Non-pigmented ciliary epithelial cell (primary cell): ENCODE measurements at places on chromosomes 16 and 17.

DNA sequence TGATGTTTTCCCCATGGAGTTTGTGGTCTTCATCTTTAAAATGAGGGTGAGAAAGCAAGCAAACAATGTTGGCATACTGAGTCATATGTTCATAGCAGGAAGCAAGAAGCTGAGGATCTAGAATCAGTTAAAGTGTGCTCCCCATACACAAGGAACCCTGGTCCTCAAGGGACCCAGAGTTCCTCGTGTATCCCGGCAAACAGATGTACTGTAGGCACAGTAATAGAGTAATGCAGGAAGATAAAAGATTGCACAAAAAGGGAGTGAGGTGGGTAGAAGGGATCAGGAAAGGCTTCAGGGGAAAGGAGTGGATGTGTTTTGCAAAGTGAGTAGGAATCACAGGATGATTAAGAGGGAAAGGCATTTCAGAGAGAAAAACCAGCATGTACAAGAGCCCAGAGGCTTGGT lies 412.3 kb upstream of the CDH11 start:
- no peak for DNase-seq

GRCh38 chr16:84547546-84548061 lies 43.1 kb upstream of the MEAK7 start:
- DNase-seq, result no peak

DNA sequence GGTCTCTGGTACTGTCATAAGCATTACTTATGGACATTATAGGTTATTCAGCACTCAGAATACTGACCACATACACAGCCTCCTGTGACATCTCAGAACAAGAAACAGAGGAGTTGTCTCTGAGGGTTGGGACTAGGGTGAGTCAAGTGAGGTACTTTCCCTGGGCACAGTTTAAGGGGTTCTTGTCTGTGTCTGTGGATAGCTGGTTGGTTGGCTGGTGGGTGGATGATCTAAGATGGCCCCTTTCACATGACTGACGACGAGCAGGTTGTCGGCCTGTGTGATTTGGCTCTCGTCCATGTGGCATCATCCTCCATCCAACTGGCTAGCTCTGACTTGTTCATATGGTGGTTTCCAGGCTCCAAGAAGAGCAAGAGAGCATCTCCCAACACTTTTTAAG lies 163.9 kb downstream of the PRKCB start:
- DNase-seq, result no peak

DNA sequence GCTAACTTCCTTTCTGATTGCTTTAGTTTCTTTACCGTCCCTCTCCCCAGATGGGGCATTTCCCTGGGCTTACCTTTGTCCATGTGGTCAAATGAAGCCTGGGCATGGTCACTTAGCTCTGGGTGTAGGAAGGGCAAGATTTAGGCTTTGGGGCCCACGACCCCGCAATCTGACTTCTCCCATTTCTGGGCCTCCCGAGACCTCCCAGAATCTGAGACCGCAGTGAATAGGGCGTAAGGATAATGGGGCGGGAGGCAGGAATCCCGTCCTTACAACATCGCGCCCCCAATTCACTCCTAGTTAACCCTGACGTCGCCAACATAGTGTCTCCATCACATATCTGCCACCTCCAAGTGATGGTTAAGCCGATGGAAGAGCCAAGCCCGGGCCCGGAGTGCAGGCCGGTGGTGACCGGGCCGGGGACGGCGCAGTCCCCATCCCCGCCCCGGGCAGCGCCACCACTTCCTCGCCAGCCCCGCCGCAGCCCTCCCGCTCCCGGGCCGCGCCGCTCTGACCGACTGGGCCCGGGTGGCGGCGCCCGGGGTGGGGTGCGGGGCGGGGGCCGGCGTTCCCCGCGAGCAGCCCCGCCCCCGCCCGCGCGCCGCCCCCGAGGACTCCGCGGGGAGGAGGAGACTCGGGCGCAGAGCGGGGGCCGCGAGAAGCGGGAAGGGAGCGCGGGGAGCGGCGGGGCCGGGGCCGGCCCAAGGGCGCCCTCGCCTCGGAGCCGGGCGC lies at the start of gene RHBDL3:
Gene RHBDL3 (plus strand): TSS at position 641 of the 732 bp plus-strand sequence. CDS start 358 bp downstream, outside the sequence.
- no peak for DNase-seq

GRCh38 chr17:73343739-73344454 lies 32.1 kb upstream of the CDC42EP4 start:
- DNase-seq, result no peak

DNA sequence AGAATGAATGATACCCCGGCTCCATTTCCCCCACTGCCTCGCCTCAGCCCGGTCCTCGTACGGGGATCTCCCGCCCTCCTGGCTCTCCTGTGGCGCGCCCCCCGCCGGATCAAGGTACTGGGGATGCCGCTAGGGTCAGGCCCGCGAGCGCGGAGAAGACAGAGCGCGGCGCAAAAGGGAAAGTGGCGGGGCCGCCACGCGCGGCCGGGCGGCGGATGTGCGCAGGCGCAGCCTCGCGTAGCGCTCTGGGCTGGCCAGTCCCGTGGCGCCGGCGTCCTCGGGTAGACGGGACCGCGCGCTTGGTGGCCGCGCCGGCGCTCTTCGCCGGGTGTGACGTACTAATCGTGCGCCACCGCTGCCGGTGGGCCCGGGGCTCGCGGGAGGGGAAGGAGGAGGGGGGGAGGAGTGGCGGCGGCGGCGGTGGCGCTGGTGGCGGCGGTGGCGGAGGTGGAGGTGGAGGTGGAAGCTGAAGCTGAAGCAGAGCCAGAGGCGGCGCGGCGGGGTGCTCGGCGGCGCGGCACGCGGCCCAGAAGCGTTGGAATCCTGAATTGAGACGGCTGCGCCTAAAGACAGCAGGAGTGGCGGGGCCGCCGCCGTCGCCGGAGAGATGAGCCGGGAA lies at the start of gene SENP3:
Gene SENP3 (plus strand): TSS at position 331 of the 619 bp plus-strand sequence. CDS start 1,158 bp downstream, outside the sequence.
- no peak for DNase-seq

GRCh38 chr16:83137326-83137781 lies 510.6 kb downstream of the CDH13 start:
- no peak for DNase-seq

DNA sequence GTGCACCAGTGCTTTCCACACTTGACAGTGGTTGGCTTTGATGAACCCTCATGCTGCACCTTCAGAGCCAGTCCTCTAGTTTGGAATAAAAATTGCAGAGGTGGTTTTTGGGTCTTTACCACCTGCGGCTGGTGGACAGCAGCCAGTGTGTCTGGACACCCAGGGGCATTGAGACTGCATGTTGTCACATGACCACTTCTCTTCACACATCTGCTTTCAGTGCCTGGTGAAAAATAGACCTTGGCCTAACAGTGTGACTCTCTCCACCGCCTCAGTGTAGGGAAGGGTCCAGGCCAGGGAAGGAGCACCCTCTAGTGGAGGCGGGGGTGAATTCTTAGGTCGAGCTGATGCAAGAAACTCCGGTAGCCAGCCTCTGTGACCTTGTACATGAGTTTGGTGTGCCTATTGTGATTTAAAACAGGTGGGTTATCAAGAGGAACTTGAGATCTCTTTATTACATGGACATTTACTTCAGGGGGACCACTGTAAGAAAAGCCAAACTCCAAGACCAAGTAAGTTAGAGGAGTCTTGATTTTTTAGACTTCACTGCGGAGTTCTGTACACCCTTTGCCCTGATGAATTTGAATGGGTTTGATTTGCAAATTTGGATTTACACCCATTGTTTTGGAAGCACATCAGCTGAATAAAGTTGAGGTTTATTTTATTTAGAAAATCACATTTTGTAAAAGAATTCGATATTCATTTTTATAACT lies 17.9 kb downstream of the GOSR2 start:
- DNase-seq, result no peak

DNA sequence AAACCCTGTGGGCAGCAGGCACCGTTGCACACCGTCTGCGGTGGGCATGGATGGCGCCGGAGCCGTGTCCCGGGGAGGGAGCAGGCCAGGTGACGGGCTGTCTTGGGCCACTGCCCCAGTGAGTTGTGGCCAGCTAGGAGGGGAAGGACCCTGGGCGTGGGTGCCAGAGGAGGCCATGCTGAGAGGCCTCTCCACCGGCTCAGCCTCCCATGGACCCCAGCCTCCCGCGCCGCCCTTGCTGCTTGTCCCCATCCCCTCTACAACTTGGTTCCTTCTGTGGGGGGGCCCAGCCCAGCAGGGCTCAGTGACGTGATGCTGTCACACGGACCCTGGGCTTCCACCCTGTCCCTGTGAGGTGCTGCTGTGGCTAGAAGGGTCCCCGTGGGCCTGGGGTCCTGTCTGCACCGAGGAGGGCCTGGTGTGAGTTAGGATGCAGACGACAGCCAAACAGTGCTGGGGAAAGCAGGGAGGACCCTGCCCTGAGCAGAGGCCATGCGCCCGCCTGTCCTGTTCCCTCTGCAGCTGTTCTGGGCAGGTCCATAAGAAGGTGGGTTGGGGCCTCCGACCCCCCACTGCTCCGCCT lies 11.3 kb downstream of the UBE2I start:
- no peak for DNase-seq

DNA sequence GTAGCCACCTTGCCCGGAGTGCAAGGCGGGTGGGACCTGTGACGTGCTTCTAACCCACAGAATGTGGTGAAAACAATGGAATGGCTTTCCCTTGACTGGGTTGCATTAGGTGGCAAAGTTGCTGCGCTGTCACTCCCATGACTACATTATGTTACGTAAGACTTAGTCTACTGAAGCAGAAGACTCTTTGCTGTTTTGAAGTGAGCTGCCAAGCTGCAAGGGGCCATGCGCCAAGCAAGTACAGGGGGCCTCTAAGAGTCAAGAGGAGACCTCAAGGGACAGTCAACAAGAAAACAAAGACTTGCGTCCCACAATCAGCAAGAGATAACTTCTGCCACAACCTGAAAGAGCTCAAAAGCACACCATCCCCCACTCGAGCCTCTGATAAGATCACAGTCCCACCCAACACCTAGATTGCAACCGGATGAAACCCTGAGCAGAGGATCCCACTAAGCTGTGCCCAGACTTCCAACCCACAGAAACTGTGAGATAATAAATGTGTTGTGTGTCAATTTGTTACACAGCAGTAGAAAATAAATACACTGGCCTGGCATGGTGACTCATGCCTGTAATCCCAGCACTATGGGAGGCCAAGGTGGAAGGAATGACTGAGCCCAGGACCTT lies 16.5 kb downstream of the ANKRD11 start:
- DNase-seq, result no peak

GRCh38 chr16:89103156-89103555 lies 9.5 kb downstream of the ACSF3 start:
- DNase-seq, result no peak

DNA sequence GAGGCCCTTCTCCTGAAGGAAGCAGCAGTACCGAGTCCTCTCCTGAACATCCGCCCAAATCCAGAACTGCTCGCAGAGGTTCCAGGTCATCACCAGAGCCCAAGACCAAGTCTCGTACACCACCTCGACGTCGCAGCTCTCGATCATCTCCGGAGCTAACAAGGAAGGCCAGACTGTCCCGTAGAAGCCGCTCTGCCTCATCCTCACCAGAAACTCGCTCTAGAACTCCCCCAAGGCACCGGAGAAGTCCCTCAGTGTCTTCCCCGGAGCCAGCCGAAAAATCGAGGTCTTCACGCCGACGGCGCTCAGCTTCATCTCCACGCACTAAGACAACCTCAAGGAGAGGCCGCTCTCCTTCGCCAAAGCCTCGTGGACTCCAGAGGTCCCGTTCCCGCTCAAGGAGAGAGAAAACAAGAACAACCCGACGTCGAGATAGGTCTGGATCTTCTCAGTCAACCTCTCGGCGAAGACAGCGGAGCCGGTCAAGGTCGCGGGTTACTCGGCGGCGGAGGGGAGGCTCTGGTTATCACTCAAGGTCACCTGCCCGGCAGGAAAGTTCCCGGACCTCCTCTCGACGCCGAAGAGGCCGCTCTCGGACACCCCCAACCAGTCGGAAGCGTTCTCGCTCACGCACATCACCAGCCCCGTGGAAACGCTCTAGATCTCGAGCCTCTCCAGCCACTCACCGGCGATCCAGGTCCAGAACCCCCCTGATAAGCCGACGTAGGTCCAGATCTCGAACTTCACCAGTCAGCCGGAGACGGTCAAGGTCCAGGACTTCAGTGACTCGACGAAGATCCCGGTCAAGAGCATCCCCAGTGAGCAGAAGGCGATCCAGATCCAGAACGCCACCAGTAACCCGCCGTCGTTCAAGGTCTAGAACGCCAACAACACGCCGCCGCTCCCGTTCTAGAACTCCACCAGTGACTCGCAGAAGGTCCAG lies 11.3 kb downstream of the ELOB start:
- no peak for DNase-seq

DNA sequence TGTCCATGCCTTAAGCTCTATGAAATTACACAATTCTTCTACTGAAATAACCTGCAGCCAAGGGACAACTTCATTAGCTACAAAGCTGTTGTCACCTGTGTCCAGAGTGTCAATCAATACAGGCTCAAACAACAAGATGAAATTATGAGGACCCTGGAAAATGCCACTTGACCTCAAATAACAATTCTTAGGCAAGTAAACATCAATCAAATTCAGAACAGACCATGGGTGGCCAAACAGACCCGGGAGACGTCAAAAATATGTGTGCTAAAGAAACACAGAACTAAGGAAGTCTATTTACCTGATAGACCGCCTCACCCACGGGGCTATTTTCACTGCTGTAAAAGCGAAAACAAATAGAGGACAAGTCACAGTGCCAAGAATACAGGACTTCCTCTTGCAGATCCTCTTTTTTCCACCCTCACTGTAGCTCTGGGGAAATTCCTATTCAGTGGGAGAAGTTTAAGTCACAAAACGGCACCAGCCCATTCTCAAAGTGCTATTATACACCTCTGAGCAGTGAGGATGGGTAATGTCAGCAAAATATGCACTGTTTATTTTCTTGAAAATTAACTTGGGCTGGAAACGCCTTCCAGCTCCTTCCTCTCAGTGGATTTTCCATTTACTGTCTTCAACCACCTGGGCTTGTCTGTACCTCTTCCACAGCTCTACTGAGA lies 2.7 kb downstream of the LITAF start:
- DNase-seq, result no peak

- DNase-seq, result no peak
These were observed 2.6 kb upstream of the DNAH2 start for GRCh38 chr17:7714721-7715594.

GRCh38 chr17:37188157-37188556 lies 187.6 kb upstream of the C17orf78 start:
- no peak for DNase-seq

DNA sequence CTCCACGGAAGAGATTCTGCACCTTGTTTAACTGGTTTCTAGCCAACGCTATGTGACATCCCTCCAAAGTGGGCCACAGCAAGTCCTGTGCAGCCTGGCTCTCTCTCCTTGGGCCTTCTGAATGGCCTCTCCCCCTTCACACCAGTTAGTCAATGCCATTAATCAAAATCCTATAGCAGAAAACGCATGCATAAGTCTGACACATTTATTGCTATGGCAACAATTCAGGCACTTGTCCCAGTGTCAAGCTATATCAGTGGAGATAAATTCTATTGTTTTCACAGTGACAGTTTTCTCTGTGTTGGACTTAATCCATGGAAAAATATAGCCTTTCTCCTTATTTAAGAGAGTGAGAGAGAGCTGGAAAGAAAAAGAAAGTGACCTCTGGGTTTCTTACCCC lies 87.2 kb upstream of the TOX3 start:
- DNase-seq, result no peak

GRCh38 chr16:3044708-3045107 lies 1.7 kb upstream of the MMP25 start:
- DNase-seq, result no peak

- DNase-seq, result no peak
These were observed 12.2 kb upstream of the MRPS23 start for GRCh38 chr17:57861790-57862693.
